ENCODE measurements at places on chromosomes 6 and 20. TPM values are rescaled to one million over a fixed set of nuclear protein-coding genes. Genes with fewer than 3 reads are reported as not detected.

LY86 gene
- total RNA-seq: 4.9 TPM

SOX12 gene
- total RNA-seq: 4.4 TPM

DZANK1 gene
- total RNA-seq: 2.9 TPM

GMPR gene
- total RNA-seq: 2.0 TPM

ECHDC1 gene
- total RNA-seq: 32.7 TPM

ME1 gene
- 12.8 TPM for total RNA-seq

TSPO2 gene
- total RNA-seq: not detected

AURKA gene
- total RNA-seq: 2.2 TPM

KCNK16 gene
- total RNA-seq: not detected

SFT2D1 gene
- total RNA-seq: 23.3 TPM

BHLHE23 gene
- not detected for total RNA-seq

INSM1 gene
- not detected for total RNA-seq

FBXO30 gene
- total RNA-seq: 9.1 TPM

FOXQ1 gene
- total RNA-seq: 6.4 TPM

POM121L2 gene
- total RNA-seq: not detected

PCSK2 gene
- total RNA-seq: 0.98 TPM

FRK gene
- 3.9 TPM for total RNA-seq

GSTA3 gene
- total RNA-seq: not detected

LAMA2 gene
- total RNA-seq: 91.1 TPM

AVP gene
- total RNA-seq: not detected

OPN5 gene
- not detected for total RNA-seq

PTCRA gene
- total RNA-seq: not detected

CRNKL1 gene
- total RNA-seq: 15.2 TPM

PTPRT gene
- total RNA-seq: not detected

HRH3 gene
- total RNA-seq: not detected

FLRT3 gene
- 4.7 TPM for total RNA-seq

SLC22A23 gene
- 40.5 TPM for total RNA-seq

SLC17A1 gene
- total RNA-seq: not detected

CLIC5 gene
- total RNA-seq: 3.4 TPM

VNN1 gene
- 2.0 TPM for total RNA-seq

SSTR4 gene
- not detected for total RNA-seq

PPP1R16B gene
- total RNA-seq: 6.4 TPM

PGC gene
- total RNA-seq: 3.4 TPM

TRIM40 gene
- total RNA-seq: not detected

ZBTB12 gene
- 1.7 TPM for total RNA-seq

LINC00237 gene
- total RNA-seq: not detected

MYLK4 gene
- 0.74 TPM for total RNA-seq

PROKR2 gene
- not detected for total RNA-seq

NMBR gene
- not detected for total RNA-seq

MEA1 gene
- total RNA-seq: 40.3 TPM

BFSP1 gene
- 0.49 TPM for total RNA-seq

TDRD6 gene
- 0.49 TPM for total RNA-seq

WFDC12 gene
- 4.4 TPM for total RNA-seq

SMIM8 gene
- 5.6 TPM for total RNA-seq

MED23 gene
- 26.3 TPM for total RNA-seq

SERINC3 gene
- 77.3 TPM for total RNA-seq

All from vagina (tissue), 2 donors.